Lung (tissue), 17 donors: ENCODE measurements at places on chromosomes 7 and 10.

DNA sequence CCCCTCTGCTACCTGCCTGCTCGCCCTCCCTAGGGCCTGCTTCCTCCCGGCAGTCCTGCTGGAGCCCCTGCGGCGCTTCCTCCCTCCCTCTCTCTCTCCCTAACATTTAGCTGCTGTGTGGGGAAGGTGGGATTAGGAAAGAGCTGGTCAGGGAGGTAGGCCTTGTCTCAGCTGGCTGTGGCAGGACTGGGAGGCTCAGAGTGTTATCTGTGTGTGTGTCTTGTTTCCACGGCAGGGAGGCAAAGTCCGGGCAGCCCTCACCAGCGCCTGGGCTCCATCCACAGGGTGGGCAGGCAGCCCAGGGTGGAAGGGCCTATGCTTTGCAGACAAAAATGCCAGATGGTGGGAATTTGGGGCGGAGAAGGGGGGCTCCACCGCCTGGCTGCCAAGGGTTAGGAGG is 105.7 kb downstream of the RPS24 start:
- peak; percentile 37 for DNase-seq

GRCh38 chr7:111074071-111074747 is 16.7 kb upstream of the LRRN3 start:
- DNase-seq = peak; percentile 68

DNA sequence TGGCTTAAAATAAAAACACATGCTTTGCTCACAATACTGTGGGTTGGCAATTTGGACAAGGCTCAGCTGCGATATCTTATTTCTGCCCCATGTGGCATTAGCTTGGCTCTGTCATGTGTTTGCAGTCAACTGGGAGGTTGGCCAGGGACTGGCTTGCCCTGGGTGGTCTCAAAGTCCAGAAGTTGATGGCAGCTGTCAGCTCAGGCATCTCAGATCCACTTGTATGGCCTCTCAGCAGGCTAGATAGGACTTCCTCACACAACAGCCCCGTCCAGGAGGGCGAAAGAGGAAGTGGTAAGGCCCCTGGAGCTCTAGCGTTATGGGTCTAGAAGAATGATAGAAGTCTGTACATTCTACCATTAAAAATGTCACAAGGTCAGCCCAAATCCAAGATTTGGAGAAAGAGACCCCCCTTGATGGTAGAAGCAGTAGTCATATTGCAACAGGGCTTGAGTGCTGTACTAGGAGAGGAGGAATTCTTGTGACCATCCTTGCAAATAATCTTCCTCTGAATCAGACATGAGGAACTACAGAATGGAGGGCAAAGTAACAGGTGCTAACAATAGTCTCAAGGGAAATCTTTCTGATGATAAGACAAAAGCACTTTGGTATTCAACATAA is 166.2 kb downstream of the FAM107B start:
- no peak for DNase-seq

GRCh38 chr7:152597507-152597906 is 78.4 kb downstream of the XRCC2 start:
- DNase-seq = no peak

DNA sequence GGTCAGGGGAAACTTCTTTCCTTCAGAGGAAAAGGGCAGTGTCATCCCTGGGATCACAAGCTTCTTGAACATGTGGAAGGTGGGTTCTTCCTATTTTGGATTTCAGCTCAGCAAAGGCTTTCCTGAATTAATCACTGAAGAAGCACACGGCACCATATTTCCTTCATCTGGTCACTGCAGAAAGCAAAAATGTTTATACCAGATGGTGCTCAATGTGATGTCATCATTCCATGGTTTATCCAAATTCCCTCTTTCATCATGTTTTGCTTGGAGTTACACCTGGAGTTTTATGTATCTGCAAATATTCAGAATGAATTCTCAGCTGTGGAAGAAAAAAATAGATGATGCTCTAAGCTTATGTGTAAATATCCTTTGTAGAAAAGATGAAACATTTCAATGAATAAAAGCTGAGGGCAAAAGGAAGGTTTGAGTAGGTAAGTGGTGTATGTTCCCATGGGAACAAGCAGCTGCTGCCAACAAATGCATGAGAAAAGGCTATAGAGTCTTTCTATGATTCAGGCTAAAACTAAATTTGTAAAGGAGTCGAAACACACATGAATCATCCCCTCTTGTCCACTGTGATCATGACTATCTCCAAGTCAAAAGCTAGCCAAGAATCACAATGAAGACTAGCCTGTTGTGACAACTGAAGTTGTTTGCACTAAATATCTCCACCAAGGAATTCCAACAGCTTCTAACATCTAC is 26.9 kb upstream of the BPGM start:
- DNase-seq = no peak

DNA sequence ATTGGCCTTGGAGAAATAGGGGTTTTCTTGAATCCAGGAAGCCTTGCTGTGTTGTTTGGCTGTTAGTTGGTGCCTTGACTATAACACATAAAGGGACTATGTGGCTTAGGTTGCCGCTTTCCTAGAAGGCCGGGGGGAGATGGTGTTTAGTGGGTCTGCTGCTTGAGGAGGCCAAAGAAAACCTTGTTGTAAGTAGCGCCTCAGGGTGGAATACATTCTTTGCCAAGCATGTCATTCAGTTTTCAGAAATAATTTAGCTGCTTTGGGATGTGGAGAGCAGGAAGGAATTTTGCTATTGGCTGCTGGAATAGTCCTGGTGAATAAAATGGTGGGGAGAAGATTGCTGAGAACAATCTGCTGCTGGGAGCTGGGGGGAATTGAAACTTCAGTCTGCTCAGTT is 132.9 kb upstream of the WNT16 start:
- no peak for DNase-seq

GRCh38 chr10:122341141-122341810 is 33.2 kb upstream of the PLEKHA1 start:
- DNase-seq = peak; percentile 4

- no peak for DNase-seq
Measured at GRCh38 chr7:143048827-143049226, 3.3 kb upstream of the OR6V1 start.

DNA sequence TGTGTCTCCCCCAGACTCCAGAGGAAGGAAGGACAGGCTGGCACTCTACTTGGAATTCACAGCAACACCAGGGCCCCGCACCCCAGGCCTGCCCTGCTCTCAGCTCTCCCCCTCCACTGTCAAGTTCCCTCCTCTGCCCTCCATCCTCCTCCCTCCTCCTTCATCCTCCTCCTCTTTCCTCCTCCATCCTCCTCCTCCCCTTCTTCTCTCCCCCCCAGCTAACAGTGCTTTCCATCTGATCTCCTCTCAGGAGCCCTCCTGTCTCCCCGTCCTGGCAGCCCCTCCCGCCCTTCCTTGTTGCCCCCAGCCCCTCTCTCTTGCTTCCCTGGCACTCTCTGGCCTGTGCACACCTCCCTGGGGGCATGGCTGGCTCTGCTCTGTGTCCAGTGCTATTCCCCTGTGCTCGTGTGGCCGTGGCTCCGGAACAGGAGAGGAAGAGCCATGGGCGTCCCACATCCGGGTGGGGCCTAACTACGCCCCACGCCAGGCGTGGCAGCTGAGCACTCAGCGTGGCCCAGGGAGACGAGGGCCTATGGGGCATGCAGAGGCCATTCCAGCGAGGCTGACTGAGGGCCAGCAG is 64.2 kb downstream of the PWWP2B start:
- DNase-seq = no peak
